ENCODE measurements at places on chromosomes 3 and 15. TPM values are rescaled to one million over a fixed set of nuclear protein-coding genes. Genes with fewer than 3 reads are reported as not detected.

Gene PARL
- 35.4 TPM for total RNA-seq

Gene FAM174B
- total RNA-seq, result 0.94 TPM

Gene MINAR1
- total RNA-seq, result 0.70 TPM

Gene PCCB
- total RNA-seq, result 16.2 TPM

Gene LEO1
- 19.0 TPM for total RNA-seq

Gene PCSK6
- total RNA-seq, result 10.7 TPM

Gene CCR1
- total RNA-seq, result not detected

Gene CNTN4
- not detected for total RNA-seq

Gene DOCK3
- total RNA-seq, result under 0.01 TPM

Gene RTP3
- total RNA-seq, result not detected

Gene FAM107A
- total RNA-seq, result 2.6 TPM

Gene WDR5B
- total RNA-seq, result 4.7 TPM

Gene GOLGA6L22
- not detected for total RNA-seq

Gene EPHB1
- 0.34 TPM for total RNA-seq

Gene CISH
- 3.1 TPM for total RNA-seq

Gene GOLGA6L9
- 0.35 TPM for total RNA-seq

Gene CDC25A
- total RNA-seq, result 1.3 TPM

Gene TMED3
- 118 TPM for total RNA-seq

Gene ATP13A5
- not detected for total RNA-seq

Gene RNF13
- total RNA-seq, result 40.9 TPM

Gene ARHGEF26
- total RNA-seq, result 7.4 TPM

Gene TMCO5A
- total RNA-seq, result not detected

Gene NEK10
- total RNA-seq, result 2.1 TPM

Gene DNAH12
- total RNA-seq, result not detected

Gene MEIS2
- 55.2 TPM for total RNA-seq

Measured in pericardium fibroblast (primary cell).